Pericardium fibroblast (primary cell): ENCODE measurements at places on chromosomes 3 and 15. TPM values are rescaled to one million over a fixed set of nuclear protein-coding genes. Genes with fewer than 3 reads are reported as not detected.

The GOLGA8M gene
- total RNA-seq = 0.09 and 1.8 TPM in 2 replicates

The GPX1 gene
- total RNA-seq = 288 and 296 TPM in 2 replicates

The NEK11 gene
- 3.2 and 6.9 TPM in 2 replicates for total RNA-seq

The FMN1 gene
- 0.17 and 0.23 TPM in 2 replicates for total RNA-seq

The CACNA1D gene
- 0.09 TPM in 1 of 2 replicates, not detected in the other for total RNA-seq

The FXR1 gene
- 110 and 117 TPM in 2 replicates for total RNA-seq

The CCDC39 gene
- total RNA-seq = 0.23 TPM in 1 of 2 replicates, not detected in the other

The CMTM8 gene
- total RNA-seq = 1.9 and 3.7 TPM in 2 replicates
